ENCODE measurements at places on chromosomes 2 and 18.

DNA sequence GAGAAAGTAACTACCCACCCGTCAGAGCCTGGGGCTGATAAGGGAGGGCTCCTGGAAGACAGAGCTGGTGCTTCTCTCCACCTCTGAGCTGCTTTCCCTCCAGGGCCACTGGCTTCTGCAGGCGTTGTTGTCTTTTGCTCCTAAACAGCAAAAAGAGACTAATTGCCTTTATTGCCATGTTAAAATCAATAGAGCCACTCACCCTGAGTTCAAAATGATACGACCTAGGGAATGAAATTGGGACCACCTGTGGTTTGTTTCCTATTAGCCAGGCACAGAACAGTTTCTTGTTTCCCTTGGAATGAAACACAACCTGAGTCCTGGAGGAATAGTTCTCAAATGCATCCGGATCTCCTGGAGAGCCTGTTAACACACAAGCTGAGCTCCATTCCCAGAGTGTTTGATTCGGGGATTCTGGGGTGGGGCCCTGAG is 45.8 kb downstream of the TCF7L1 start:
- DNase-seq = no peak

DNA sequence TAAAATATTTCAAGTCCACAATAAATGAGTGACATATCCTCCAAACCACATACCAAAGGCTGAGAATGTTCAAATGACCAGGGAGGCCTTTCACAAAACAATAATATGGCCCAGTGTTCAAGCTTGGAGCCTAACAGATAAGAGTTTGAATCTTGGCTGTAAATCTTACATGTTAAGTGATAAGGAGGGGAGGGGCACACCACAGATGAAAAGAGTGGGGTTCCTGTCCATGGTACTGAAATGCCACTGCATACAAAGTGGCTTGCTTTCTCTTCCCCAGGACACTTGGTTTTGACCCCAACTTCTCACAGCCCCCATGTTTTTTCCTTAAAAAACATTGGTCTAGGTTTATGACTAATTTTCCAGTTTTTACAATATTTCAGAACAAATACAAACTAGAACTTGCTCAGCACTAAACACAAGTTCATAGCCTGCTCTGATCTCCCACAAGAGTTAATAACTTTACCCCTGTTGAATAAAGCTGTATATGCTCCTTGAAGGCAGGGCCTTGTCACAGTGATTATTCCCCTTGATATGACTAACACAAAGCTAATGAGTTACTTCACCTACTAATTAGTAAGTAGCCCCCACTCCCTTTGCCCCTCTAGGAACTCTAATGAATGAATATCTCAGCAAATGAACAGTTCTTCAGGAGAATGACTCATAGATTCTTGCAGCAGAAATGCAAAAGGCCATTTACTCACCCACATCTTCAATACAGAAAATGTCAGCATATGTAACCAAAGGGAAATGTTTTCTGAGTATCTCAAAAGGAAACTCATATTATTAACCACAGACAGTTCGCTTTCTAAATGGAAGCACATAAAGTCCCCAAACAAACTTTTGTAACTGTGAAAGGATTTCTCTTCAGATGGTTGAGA is 142.2 kb downstream of the SATB2 start:
- peak; percentile 57 for DNase-seq

- peak; percentile 23 for DNase-seq
These were observed 315.0 kb upstream of the SMIM21 start for GRCh38 chr18:75742516-75742915.

GRCh38 chr18:56388571-56388970 is 249.8 kb downstream of the TXNL1 start:
- DNase-seq = no peak

Data from AG10803 (cell line).